T-helper 2 cell (primary cell): ENCODE measurements at places on chromosomes 7 and 10.

DNA sequence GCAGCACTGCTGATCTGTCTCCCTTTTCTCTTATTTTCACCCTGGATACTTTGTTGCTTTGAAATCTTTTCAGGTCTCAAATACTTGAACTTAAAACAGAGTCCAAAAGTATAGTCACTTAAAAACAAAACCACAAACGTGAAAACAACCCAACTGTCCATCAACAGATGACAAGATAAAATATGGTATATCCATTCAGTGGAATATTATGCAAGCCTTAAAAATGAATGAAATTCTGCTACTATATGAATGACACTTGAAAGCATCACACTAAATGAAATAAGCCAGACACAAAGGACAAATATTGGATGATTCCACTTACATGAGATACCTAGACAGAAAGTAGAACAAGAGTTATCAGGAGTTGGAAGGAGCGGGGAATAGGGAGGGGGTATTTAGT lies 44.7 kb upstream of the EFCAB10 start:
- no peak for DNase-seq

DNA sequence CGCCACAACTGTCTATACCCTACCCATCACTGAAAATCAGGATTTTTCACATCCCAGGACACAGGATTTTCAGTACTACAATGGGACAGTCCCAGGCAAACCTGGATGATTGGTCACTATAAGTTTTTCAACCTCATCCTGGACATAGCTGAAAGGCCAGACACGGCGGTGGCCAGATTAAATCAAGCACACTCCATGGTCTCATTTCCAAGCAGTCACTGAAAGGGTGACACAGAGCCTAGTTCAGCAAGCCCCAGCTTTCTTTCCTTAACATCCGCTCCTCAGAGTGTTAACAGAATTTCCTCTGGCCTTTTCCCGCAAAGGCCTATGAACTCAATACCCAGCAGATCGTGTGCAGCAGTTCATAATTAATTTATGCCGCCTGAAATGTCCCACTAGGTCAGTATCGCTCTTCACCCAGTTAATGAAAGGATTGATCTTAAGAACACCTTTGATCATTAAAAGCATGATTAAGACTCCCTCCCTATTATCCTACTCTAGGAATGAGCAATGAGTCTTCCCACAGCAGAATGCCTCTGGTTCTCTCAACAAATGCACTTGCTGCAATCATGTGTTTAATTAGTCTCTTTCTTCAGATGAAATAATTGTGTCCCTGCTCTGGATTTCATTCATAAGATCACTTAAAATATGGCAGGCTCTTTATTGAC lies 104.0 kb upstream of the NANOS1 start:
- no peak for DNase-seq

DNA sequence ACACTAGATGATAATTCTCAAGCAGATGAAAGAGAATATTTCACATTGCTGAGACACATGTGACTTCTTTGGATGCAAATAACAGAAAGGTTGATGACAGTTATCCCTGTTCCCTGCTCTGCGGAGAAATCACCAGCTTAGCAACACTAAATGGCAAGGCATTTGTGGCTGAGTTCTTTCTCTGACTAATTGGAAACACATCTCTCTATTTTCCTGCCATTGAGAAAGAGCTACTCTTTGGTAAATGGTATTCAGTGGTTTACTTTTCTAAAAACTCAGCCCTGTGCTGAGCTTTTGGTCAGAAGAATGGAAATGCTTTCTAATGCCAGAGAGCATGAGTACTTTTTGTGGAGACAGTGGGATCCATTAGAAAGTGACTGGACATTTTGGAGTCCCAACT lies 771.4 kb downstream of the LRMDA start:
- no peak for DNase-seq

- DNase-seq = no peak
These were observed 207.2 kb upstream of the SVIL start for GRCh38 chr10:29841724-29842649.

GRCh38 chr10:124495162-124495561 lies 33.5 kb downstream of the LHPP start:
- no peak for DNase-seq

DNA sequence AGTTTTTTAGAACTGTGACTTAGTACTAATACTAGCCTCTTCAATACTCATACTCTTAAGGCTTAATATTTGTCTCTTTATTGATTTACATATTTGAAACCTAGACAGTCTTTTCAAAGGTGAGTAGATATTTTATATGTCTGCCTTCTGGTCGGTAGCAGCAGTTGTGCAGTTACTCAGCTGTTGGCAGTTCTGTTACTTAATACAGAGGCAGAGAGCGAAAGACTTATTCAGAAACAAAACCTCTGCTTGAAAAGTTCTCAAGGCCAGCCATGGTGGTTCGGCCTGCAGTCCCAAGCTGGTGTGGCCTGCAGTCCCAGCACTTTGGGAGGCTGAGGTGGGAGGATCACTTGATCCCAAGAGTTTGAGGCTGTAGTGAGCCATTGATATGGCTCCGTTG lies 84.2 kb downstream of the AUTS2 start:
- DNase-seq = no peak

DNA sequence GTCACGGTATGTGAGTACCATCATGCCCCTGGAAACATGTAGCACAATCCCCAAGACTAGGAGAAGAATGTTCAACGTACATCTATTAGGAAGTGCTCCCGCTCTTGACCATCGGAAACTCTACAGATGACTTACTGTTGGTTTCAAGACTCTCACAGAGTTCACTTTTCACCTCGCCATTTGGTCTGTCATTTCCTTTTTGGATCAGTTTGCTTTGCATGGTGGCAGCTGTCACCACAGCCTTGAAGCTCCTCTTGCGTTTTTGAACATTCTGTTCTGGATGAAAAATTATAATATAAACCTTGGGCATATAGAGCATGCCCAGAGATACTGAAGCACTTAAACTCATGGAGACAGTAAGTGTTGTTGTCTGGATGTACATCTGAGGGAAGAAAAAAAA lies 806.8 kb downstream of the GRM8 start:
- no peak for DNase-seq

DNA sequence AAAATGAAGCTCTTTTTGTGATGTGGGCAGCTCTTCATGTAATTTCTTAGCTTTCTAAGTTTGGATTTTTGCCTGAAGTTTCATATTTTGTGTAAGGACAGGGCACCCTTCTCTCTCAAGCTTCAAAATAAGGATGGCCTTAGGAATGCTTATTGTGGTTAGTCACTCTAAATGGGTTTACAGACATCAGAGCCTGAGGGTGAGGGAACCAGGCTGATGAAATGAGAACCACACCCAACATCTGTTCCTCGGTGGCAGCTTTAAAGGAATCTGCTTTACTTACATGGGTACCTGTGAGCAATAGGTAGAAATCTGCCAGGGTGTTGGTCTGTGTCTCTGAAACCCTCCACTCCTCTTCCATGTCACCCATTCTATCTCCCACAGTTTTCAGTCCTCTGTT lies 174.3 kb downstream of the EMX2 start:
- DNase-seq = no peak

GRCh38 chr10:60942134-60942787 lies 1.7 kb downstream of the RHOBTB1 start:
- no peak for DNase-seq

GRCh38 chr7:85095806-85096205 lies 91.0 kb downstream of the SEMA3D start:
- no peak for DNase-seq

GRCh38 chr7:7639421-7639820 lies 1.1 kb upstream of the UMAD1 start:
- DNase-seq = peak; percentile 15

GRCh38 chr7:37309493-37309892 lies 139.2 kb downstream of the ELMO1 start:
- DNase-seq = no peak

DNA sequence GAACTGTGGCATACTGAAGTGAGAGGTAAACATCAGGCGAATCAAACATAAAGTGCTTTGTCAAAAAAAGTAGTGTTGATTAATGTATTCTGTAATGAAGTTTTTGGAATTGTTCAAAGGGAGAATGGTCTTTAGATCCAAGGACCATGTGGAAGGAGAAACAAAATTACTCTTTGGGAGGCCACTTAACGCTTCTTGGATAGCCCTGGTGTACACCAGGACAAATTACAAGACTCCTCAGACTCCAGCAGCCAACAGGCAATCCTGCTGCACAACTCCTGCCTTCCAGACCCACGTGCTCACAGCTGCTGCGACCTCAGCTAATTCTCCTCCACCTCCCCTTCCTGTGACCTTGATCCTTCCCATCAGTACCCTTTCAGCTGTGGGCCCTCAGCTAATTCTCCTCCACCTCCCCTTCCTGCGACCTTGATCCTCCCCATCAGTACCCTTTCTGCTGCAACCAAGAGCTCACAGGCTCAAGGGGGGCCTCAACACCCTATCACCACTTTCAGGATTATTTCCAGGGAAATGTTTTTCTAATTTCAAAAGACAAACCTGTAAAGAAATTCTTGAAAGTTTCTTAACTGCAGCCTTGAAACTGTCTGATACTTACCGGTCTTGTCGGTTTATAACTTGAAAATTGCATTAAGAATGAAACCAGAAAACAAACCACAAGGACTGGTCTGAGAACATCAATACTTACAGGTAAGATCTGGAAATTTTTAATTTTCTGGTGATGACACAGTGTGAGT lies 29.7 kb upstream of the DDC start:
- no peak for DNase-seq
